ENCODE measurements at places on chromosomes 3 and 15. TPM values are rescaled to one million over a fixed set of nuclear protein-coding genes. Genes with fewer than 3 reads are reported as not detected.

Gene TGM4
- total RNA-seq: 1.3 TPM

Gene SERINC4
- 0.04 TPM for total RNA-seq

Gene P2RY12
- total RNA-seq: not detected

Gene SYNPR
- total RNA-seq: not detected

Gene SERPINI1
- 3.0 TPM for total RNA-seq

Gene PLCB2
- 1.5 TPM for total RNA-seq

Gene LRRIQ4
- 0.04 TPM for total RNA-seq

Gene GOLGA8J
- total RNA-seq: 0.07 TPM

Gene DLEC1
- not detected for total RNA-seq

Gene RASGRP1
- total RNA-seq: not detected

Gene C3orf80
- total RNA-seq: not detected

Gene TRH
- not detected for total RNA-seq

Gene IGDCC3
- total RNA-seq: not detected

Gene TM6SF1
- not detected for total RNA-seq

Gene TTC21A
- total RNA-seq: 1.4 TPM

Gene IQCH
- total RNA-seq: 2.6 TPM

Measured in foreskin keratinocyte (primary cell).